Progenitor cell of endocrine pancreas (in vitro differentiated cells): ENCODE measurements at places on chromosomes 5 and 9. TPM values are rescaled to one million over a fixed set of nuclear protein-coding genes. Genes with fewer than 3 reads are reported as not detected.

GRCh38 chr9:98264516-98264915, 9.1 kb upstream of the TBC1D2 start:
- DNase-seq, result no peak

Gene ADAMTS16
- 33.1 and 40.7 TPM in 2 replicates for total RNA-seq

Gene PTGER4
- 4.7 and 5.6 TPM in 2 replicates for total RNA-seq

GRCh38 chr5:5649641-5650040, 227.2 kb downstream of the ICE1 start:
- no peak for DNase-seq

- no peak for DNase-seq
Observed at GRCh38 chr9:15158064-15158463, 149.0 kb downstream of the TTC39B start.

DNA sequence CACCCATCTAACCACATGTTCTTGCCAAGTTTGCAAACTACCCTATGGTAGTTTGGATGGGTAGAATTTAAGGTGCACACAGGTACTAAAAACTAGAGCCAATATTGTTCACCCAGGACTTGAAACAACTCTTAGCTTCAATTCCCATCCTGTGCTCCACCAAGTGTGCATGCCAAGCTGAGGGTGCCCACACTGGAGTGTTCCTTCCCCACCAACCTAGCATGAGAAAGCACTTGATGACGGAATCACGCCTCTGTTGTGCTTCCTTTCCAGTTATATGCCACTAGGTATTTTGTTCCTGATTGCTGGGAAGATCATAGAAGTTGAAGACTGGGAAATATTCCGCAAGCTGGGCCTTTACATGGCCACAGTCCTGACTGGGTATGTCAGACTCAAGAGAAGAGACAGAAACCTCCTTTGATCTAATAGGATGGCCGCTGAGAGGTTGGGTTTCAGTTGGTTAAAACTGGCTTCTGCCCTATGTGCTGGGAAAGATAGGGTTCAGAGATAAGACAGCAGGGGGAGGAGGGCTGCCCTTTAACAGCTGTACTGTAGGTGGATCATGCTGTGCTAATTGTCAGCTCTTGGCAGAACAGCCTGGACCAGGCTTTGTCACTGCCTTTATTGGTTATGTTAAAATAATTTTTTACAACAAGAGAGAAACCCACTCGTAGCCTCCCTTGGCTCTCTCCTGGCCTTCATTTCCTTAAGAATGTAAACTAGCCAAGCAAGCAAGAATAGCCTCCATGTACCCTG, 83.5 kb downstream of the SLC1A1 start:
- no peak for DNase-seq

Gene COL23A1
- 0.36 and 0.64 TPM in 2 replicates for total RNA-seq

- DNase-seq, result no peak
Observed at GRCh38 chr9:738209-738915, 103.1 kb upstream of the DMRT1 start.

Gene FOXD4
- 0.50 and 0.58 TPM in 2 replicates for total RNA-seq

GRCh38 chr5:88880201-88880600, 2.8 kb downstream of the MEF2C start:
- no peak for DNase-seq

Gene ECM2
- 0.31 and 0.77 TPM in 2 replicates for total RNA-seq

GRCh38 chr9:106655966-106656365, 207.0 kb upstream of the ZNF462 start:
- no peak for DNase-seq

GRCh38 chr5:16000056-16000455, 179.5 kb downstream of the MARCHF11 start:
- no peak for DNase-seq

Gene KIF20A
- 26.7 and 28.8 TPM in 2 replicates for total RNA-seq

Gene SLC27A6
- total RNA-seq, result 1.5 and 2.1 TPM in 2 replicates

DNA sequence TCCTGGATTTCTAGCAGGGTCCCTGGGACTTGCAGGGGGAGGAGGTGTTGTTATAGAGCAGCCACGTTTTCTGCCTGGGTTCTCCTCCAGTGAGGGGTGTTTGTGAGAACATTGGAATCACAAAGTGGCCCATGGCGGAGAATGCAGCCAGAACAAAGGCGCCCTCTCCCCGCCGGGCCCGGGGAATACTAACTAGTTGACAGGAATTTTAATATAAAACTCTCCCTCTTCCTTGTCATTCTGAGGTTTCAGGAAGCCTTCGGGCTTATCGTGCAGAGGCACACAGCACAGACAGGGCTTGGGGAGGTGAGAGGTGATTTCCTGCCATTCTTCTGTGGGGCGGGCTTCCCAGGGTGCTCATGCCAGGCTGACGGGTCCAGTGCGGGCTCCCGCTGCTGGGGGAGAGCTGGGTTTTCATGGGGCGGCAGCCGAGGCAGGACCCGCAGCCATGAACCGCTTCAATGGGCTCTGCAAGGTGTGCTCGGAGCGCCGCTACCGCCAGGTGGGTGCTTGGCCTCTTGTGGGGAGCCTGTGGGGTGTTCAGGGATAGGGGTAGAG, 37.7 kb downstream of the RGS3 start:
- no peak for DNase-seq

DNA sequence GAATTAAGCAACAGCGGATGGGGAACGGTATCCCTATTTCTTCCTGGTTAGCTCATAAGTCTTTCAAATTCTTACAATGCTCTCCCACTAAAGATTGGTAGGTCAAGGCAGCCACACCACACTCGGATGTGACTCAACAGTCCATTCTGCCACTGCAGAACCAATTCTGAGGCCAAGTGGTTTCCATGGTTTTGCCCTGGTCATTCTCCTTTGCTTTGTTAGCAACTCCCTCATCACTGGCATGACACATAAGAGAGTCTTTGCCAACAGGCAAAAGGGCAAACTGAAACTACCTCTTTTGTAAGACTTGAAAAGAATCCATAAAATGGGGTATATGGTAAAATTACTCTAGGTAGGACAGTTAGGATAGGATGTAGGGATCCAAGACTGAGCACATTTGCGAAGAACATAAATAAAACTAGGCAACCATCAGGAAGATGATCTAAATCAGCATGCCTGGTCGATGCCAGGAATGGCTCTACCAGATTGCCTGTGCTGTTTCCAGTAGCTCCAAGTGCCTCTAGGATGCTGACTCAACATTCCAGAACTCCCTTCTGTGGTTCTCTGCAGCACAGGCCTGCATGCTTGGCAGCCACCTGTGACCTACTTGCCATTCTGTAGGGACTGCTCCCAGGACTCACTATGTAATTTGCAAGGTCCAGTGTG, 105.4 kb downstream of the DCP2 start:
- no peak for DNase-seq

- DNase-seq, result no peak
Observed at GRCh38 chr5:4370218-4370617, 769.9 kb upstream of the ADAMTS16 start.

GRCh38 chr5:92922231-92922967, 658.6 kb downstream of the NR2F1-AS1 start:
- no peak for DNase-seq

- no peak for DNase-seq
Observed at GRCh38 chr9:89097219-89097618, 81.4 kb downstream of the SHC3 start.

Gene MACIR
- total RNA-seq, result 10.8 and 14.0 TPM in 2 replicates

GRCh38 chr9:90801241-90801972, at the start of gene SYK:
SYK (plus strand) TSS chr9:90801819; CDS start chr9:90843899, 42,080 bp downstream.
- peak; percentile 34 for DNase-seq

DNA sequence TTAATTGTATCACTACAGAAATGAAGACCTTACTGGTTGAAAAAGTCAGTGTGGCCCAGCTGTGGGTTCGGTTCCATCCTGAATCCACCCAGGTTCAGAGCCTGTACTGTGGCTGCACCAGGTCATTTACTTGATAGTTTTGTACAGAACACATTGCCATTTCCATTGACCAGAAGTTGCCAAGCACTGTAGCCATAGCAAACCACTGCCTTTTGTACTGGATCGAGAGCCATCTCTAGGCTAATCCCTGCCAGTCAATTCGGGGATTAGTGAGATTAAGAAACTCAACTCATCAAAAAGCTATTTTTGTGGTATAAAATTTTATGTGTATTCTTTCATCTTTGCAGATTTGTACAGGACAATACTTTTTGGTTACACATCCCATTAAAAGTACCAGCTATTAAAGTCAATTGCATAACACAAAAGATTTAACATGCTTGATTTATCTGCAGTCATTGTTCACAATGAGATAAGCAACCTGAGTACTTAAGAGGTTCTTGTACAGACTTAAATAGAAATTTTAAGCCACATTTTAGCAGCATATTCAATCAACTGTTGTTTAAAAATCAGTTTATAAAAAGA, 108.5 kb upstream of the OTULINL start:
- no peak for DNase-seq

GRCh38 chr5:141743866-141744272, 61.8 kb upstream of the ARAP3 start:
- no peak for DNase-seq

DNA sequence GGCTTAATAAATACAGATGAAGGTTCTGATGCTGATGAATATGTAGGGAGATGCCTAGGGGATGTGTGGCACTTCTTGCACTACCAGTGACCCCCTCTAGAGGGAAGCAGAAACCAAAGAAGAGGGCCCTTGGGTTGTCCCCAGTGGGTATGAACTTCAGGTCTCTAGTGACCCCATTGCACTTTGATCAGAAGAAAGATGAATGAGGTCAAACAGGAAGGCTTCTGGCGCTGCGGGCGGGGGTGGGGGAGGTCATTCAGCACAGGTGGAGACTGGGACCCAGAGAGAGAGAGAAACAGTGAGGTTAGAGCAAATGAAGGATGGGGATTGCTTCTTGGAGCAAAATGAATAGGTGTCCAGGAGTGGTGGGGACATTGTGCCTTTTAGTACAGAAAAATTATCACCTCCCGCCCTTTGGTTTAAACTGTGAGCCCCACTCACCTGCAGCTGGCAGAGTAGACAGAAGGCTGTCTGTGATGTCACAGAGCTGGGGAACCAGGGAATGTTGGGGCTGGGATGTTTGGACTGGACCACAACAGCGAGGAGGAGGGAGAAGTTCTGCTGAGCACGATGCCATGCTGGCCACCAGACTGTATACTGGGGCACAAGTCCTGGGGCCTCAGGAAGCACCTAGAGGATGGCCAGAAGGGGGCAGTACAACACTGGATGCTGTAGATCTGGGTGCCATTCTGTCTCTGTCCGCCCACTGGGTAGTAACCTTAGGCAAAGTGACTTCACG, at the start of gene TEX48:
Gene TEX48, minus strand, starts transcription at position 599 of the 739 bp plus-strand sequence. CDS start 10,469 bp downstream, outside the sequence.
- peak; percentile 31 for DNase-seq

DNA sequence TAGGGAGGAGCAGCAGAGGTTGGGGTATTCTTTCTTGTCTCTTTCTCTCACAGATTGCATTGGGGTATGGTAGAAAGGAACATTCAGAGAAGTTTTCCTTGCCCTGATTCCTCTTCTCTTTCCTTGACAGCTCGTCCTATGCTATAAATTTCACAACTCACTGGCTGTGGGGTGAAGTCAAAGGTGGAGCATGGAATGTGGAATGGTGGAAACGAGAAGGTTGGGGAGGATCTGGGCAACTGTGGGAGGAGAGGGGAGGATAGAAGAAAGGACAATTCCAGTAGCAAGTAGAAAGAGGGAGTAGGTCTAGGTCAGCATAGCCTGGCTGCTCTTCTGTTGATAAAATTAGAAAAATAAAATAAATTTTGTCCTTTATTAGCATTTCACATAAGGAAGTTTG, 39.0 kb upstream of the POC5 start:
- no peak for DNase-seq

GRCh38 chr9:5614985-5615384, 13.9 kb upstream of the RIC1 start:
- no peak for DNase-seq

DNA sequence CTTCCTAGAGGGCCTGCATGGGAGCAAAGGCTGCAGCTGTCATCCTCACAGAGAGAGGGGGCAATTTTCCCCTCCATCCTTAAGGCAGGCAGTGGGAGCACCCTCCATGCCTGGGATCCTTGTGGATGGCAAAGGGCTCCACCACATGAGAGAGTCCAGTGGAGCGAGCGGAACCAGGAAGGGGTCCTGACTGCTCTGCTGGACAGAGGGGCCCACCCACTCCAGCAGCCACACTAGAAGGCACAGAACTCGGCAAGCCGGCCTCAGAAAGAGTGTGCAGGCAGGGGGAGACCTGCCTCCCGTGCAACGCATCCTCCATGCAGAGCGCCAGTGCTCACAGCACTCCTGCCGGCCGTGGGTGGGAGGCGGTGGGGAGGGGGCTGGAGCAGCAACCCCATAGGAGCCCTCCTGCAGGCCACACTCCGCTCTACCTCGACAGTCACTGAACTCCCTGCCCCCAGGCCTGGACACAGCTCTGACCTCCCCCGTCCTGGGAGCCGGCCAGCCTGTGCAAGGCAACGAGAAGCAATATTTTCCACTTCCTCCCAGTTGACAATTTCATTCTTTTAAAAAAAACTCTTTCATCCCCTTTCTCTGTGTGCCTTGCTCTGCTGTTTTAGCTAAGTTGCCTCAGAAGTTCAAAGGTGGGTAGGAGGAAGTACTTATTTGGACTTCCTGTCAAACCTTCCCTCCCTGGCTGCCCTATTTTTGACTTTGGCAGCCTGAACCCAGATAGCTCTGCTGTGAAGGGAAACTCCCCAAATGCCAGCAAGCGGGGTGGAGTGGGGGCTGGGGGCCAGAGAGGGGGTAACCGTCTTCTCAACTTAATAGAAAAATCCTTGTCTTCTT, 5.3 kb upstream of the LCP2 start:
- no peak for DNase-seq

GRCh38 chr5:51398875-51399642, 15.8 kb downstream of the ISL1 start:
- DNase-seq, result no peak

Gene WDR70
- 41.1 and 43.0 TPM in 2 replicates for total RNA-seq

DNA sequence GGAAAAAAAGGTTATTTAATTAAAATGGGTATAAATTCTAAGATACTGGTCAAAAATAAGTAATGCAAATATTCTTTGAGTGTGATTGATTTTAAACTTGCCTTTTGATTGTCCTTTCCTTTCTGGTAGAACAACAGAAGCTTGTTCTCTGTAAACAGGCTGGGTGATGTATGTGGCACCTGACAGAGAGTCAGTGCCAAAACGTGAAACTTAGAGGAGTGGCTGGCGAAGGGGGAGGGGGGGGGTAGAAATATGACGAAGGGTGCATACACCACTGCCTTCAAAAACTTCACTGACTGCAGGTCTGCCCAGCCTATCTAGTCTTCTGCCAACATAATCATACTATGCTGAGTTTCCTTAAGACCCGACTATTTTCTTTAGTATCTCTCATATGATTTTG, 629.8 kb upstream of the SEMA6A start:
- no peak for DNase-seq

GRCh38 chr5:73378070-73378469, 70.5 kb downstream of the FOXD1 start:
- DNase-seq, result no peak

Gene SV2C
- 0.27 and 0.48 TPM in 2 replicates for total RNA-seq

GRCh38 chr9:130963337-130963908, 24.4 kb upstream of the FIBCD1 start:
- DNase-seq, result no peak

Gene PCDHGA8
- total RNA-seq, result 1.5 and 1.9 TPM in 2 replicates

DNA sequence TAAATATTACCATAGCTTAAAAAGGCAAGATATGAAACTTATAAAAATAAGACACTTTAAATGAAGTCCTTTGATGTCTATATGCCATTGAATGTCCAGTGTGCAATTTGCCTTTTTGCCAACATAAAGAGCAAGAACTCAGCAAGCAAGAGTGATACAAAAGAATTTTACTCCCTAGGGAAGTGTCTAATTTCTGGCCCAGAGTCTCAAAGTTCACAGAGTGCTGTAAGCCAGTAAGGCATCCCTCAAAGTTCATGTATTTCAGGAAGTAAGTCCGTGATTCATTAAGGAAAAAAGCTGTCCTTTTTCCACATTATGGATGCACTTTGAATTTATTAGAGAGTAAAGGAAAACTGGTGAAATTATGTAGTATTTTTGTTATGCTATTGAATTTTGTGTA, 185.2 kb downstream of the CCDC171 start:
- no peak for DNase-seq

- no peak for DNase-seq
Observed at GRCh38 chr5:139649082-139649991, 1.2 kb downstream of the CXXC5 start.
